Retinal pigment epithelial cell (primary cell): ENCODE measurements at places on chromosomes 2 and 18.

DNA sequence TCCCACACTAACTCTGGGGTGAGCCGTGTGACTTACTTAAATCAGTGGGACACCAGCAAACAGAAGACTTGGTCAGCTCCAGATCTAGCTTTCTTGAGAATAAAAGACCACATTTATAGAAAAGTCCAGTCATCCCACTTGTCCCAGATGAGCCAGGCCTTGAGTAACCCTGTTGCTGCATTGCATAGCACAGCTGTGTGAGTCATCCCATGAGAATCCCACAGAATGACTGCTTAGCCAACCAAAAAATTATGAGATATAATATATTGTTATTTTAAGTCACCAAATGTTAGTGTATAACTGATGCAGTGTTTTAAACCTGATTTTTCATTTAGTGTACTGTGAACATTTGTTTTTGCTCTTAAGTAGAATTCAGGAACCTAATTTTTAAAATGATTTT is 94.2 kb upstream of the FSHR start:
- peak; percentile 84 for DNase-seq

DNA sequence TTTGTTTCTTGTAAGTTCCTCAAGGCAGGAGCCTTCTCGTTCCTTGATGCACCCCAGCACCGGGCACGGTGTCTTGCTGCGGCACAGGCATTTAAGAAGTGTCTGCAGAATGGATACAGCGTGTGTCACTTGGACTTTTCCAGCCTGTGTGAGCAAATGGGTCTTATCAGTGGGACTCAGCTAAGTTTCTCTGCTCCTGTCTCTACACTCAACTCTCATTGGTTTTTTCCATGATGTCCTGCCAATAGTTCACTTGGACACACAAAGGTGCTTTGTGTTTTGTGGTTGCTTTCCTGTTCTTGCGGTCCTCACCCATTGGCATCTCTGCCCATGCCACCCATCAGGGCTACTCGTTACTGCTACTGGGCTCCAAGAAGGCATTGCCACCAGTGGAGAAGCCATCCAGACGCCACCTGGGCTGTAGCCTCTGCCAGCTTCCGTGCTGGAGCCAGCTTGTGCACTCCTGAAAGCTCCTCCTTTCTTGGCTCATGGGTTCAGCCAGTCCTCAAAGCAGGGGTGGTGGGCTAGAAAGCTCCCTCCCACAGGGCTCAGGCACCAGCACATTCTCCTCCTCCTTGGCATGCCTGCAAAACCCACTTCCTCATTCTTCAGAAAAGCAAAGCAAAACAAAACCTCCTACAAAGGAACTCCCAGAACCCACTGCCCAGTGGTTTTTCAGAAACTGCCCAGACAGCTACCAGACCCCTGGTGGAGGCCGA is 41.4 kb downstream of the IL1R2 start:
- DNase-seq = no peak

- DNase-seq = no peak
Observed at GRCh38 chr2:105952131-105952530, 207.4 kb downstream of the NCK2 start.

GRCh38 chr2:237547841-237548416 is 18.4 kb upstream of the PRLH start:
- DNase-seq = no peak

- no peak for DNase-seq
Observed at GRCh38 chr2:143742581-143742980, 613.4 kb downstream of the ARHGAP15 start.

- peak; percentile 96 for DNase-seq
Observed at GRCh38 chr2:20141056-20141762, 83.7 kb downstream of the SDC1 start.

GRCh38 chr2:37873229-37873628 is 51.9 kb upstream of the RMDN2 start:
- no peak for DNase-seq

DNA sequence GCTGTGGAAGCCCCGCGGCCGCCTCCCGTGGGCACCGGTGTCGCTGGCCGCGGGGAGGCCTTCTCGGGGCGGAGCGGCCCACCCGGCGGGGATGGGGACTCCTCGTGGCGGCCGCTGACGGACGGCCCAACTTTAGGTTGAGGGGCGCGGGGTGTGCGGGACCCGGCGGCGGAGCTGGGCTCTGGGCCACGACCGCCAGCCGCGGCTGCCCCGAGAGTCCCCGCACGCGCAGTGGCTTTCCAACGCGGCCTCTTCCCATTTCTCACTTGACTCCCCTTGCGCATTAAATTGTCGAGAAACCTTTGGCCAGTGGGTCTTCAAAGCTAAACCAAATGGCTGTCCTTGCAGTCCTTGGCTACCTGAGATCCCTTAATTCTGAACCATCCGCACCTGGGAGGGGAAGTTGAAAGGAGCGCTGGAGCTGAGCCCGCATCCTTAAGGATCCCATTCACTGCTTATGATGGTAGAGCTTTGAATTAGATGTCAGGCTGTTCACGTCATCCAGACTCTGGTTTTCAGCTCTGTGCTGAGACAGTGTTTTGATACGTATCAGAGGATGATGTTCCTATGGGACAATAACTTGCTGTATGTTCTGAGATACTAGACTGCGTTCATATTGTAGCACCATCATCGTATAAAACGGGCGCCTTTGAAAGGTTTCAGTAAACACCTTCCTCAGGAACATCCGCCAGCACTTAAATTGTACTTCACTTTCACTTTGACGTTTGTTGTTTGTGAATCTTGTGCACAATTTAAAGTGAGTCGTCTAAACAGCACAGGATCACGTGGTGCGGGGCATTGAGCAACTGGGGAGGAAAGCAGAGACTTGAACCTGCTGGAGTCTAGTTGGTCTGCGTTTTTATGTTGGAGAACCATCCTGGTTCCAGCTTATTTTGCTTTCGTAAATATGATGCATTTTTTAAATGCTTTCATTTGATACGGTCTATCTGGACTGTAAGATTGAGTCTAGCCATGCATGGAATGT is 874 bp downstream of the CLIP4 start:
- DNase-seq = peak; percentile 77
